ENCODE measurements at places on chromosomes 7 and 10.

DNA sequence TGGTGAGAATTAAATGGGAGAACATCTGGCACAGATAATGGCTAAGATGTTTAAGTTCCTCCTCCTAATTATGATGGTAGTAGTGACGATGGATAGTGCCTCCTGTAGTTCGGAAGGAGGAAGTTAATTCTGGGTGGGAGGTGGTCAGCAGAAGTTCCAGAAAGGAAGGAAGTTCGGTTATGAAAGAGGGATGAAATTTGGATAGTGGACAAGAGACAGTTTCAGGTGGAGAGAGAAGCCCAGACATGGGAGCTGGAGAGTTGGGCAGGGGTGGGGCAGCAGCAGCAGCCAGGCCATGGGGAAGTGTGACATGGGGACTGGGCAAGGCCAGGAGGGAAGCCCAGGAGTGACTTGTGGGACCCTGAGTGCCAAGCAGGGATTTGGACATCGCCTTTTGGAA lies 99.5 kb downstream of the CCNY start:
- no peak for DNase-seq

GRCh38 chr10:17216217-17216900 lies 11.7 kb upstream of the VIM start:
- peak; percentile 96 for DNase-seq

- DNase-seq = no peak
Measured at GRCh38 chr7:7816084-7816483, 97.7 kb upstream of the RPA3 start.

GRCh38 chr10:84432891-84433290 lies 104.5 kb downstream of the CCSER2 start:
- no peak for DNase-seq

DNA sequence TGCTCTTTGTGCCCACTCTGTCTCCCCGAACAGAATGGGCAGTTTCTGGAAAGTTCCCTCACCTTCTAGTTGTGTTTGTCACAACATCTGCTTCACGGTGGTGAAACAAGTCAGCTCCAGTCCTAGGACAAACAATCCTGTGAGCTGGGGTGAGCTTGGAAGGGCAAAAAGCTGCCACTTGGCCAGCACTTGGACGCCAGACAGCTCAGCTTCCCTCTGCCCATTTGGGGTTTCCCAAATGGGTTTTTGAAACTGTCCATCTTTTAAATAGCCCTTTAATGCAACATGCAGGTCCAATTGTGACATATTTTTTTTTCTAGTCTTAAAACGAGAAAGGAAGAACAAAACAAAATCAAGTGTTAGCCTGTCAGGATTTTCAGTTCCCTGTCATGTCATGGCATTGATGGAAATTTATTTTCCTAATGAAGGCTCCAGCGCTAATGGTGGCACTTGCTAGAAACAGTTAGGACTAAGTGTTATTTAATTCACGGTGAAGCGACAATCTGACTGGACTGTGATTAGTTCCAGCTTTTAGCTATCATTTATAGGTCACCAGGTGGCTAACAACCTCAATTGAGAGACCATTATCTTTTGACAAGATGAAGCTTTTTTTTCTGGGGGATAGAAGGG lies 181.7 kb downstream of the MYOF start:
- no peak for DNase-seq

GRCh38 chr10:132282667-132283603 lies 24.8 kb downstream of the STK32C start:
- peak; percentile 35 for DNase-seq

DNA sequence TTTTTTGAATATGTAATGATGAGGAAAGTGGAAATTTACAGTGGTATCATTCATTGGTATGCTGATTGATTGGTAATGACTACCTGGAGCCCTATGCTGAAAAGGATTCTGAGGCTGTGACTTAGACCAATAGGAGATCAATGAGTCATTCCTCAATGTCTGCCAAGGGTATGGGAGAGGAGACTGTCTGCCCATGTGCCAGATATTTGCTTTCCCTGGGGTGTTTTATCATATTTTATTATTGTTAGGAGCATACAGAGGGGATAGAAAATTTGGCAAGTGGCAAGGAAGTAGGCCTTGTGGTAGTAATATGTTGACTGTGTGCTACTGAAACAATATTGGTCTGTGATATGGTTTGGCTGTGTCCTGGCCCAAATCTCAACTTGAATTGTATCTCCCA lies 54.8 kb downstream of the ASAH2B start:
- no peak for DNase-seq

DNA sequence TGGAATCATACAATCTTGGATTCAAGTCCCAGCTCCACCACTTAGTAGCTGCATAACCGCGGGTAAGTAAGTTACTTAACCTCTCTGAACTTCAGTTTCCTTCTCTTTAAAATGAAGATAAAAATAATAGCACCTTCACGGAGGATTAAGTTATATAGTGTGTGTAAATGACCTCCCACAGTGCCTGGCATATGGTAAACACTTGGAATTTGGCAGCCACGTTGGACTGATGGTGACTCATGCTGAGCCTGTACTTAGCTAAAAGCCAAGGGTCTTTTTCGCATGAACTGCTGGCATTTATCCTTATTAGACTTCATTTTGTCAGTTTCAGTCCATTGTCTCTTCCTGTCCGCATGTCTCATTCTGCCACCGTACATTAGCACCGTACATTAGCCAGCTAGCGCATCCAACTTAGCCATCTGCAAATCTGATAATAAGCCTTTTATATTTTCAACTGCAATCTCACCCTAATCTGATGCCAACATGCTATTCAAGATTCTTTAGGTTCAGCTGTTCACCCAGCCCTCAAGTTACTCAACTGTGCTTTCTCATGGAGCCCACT lies 11.2 kb downstream of the SLC13A4 start:
- DNase-seq = peak; percentile 80

DNA sequence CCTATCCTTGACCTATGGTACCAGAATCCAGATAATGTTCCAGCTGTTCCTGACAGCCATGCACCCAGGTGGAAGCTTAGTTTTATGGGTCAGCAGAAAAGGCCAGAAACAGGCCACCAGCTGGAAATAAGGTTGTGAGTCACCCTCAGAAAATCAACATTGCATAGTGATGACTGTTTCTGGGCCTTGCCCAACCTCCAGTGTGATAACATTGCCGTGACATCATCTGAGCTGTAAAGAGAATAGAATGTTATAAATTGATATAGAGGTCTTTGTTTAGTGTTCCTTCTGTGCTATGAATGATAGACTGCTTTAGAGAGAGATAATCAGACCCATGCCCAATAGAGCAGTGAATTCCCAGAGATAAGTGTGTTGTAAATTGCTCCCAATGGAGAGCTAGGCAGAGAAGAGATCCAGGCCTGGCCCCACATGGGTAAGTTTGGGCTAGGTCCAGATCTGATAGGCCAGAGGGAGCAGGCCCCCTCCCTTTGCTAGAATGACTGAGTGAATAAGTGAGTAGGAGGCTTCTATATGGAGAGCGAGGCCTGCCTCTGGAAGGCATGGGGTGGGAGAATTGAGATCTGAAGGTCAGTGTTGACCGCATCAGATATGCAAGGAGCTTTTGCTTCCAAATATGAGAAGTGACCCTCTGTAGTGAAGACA lies 14.2 kb upstream of the HPS1 start:
- DNase-seq = peak; percentile 73
